Caki2 (cell line): ENCODE measurements at places on chromosomes 7 and 10. TPM values are rescaled to one million over a fixed set of nuclear protein-coding genes. Genes with fewer than 3 reads are reported as not detected.

The AKR1C4 gene
- not detected in 2 replicates for total RNA-seq

DNA sequence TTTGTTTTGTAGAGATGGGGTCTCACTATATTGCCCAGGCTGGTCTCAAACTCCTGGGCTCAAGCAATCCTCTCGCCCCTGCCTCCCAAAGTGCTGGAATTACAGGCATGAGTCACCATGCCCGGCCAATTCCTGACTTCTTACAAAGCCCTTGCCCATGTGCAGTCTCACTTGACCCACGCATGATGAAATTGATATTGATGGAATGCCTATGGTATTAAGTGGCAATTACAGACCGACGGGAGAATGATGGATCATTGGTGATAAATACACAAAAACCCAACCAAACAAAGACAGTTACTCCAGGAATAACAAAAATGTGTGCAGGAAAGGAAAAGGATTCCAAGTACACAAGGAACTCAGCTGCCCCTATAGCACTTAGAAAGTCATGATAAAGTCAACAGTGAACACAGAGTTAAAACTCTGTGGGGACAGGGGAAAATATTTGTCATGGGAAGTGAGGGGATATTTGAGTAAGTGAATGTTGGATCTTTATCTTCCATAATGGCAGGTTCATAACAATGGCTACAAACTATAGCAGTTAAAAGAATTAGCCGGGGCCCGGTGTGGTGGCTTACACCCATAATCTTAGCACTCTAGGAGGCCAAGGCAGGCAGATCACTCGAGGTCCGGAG is 21.6 kb downstream of the HIP1 start:
- no peak for DNase-seq

The GLI3 gene
- 1.8 and 1.9 TPM in 2 replicates for total RNA-seq

DNA sequence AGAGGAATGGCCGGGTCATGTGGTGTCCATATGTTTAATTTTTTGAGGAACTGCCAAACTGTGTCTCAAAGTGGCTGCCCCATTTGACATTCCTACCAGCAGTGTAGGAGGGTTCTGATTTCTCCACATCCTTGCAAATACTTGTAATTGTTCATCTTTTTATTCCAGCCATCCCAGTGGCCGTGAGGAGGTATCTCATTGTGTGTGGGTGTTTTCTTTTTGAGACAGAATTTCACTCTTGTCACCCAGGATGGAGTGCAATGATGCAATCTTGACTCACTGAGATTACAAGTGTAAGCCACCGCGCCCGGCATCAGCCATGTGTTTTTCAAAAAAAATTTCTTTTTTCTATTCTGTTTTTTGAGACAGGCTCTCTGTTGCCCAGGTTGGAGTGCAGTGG is 38.7 kb upstream of the DLG5 start:
- DNase-seq: no peak

The TMEM140 gene
- total RNA-seq: 0.81 and 0.98 TPM in 2 replicates
